ENCODE measurements at places on chromosomes 16 and 17.

- no peak for DNase-seq
Measured at GRCh38 chr16:84884596-84885341, 65.0 kb downstream of the CRISPLD2 start.

- no peak for DNase-seq
Measured at GRCh38 chr16:70151391-70151790, 22.2 kb upstream of the CLEC18C start.

DNA sequence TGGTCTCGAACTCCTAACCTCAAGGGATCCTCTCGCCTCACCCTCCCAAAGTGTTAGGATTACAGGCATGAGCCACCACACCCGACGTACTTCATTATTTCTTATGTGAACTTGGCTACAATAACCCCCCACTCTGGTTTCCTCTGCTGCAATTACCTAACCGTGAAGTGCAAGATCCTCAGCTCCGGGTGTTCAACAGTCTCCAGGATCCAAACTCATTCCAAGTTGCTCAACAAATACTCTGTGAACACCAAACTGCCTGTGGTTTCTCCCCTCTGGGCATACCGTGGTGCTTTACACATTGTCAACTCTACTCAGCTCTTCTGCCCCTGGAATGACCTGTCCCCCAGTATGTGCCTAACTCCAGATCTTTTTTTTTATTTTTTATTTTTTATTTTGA, 6.8 kb upstream of the SULT1A1 start:
- DNase-seq: no peak

DNA sequence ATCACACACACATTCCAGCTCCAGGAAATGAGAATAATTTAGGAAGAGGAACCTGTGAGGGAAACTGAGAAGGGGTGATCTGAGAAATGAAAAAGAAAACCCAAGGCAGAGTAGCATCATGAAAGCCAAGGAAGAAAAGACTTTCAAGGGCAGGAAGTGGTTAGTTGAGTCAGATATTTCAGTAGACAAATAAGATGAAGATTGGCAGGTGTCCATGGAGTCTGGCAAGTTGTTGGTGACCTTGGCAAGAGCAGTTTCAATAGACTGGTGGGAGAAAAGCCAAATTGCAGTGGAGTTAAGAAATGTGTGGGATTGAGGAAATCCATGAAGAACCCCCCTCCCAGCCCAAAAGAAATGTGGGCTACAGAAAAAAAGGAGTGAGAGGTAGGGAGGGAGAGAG, 10.7 kb downstream of the GNAO1 start:
- no peak for DNase-seq

GRCh38 chr16:2040787-2041522, 6.7 kb downstream of the NTHL1 start:
- no peak for DNase-seq

- DNase-seq: no peak
Measured at GRCh38 chr16:2528161-2529060, 2.8 kb downstream of the CEMP1 start.

DNA sequence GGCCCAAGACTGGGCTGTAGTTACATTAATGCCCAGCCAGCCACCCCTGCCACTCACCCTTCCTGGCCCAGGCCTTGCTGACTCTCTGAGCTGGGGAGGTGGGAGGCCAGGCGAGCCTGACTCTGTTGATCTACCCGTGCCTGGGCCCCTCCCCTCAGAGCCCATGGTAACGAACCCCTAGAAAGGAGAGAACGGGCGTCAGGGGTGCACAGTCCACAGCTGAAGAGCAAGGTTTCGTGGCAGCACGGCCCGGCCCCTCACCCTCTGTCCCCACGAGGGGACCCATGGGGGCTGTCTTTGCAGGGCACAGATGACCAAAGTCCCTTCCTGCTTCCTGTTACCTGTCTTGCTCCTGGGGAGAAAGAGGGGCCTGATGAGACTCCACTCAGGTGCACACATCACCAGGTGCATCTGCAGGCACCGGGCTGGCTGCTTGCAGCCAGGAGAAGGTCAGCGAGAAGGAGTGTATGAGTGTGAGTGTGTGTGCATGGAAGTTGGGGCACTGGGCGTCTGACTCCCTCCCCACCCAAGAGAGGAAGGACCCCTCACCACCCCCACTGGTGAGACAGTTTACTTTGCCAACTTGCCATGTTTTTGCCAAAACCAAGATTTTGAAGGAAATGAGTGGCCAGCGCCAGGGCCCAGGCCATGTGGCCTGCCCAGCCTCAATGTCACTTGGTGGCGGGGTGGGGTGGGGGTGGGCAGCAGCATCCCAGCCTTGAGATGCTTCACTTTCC, 359.1 kb downstream of the SEC14L1 start:
- DNase-seq: no peak
